ENCODE measurements at places on chromosomes 6 and 20.

GRCh38 chr6:144283646-144284477 lies 1.3 kb upstream of the UTRN start:
- peak; percentile 57 for DNase-seq

- peak; percentile 21 for DNase-seq
Measured at GRCh38 chr20:21101453-21101931, 4.7 kb downstream of the LINC00237 start.

GRCh38 chr6:44837255-44837654 lies 449.7 kb downstream of the CDC5L start:
- no peak for DNase-seq

GRCh38 chr6:3748208-3749066 lies 3.1 kb downstream of the PXDC1 start:
- peak; percentile 81 for DNase-seq

DNA sequence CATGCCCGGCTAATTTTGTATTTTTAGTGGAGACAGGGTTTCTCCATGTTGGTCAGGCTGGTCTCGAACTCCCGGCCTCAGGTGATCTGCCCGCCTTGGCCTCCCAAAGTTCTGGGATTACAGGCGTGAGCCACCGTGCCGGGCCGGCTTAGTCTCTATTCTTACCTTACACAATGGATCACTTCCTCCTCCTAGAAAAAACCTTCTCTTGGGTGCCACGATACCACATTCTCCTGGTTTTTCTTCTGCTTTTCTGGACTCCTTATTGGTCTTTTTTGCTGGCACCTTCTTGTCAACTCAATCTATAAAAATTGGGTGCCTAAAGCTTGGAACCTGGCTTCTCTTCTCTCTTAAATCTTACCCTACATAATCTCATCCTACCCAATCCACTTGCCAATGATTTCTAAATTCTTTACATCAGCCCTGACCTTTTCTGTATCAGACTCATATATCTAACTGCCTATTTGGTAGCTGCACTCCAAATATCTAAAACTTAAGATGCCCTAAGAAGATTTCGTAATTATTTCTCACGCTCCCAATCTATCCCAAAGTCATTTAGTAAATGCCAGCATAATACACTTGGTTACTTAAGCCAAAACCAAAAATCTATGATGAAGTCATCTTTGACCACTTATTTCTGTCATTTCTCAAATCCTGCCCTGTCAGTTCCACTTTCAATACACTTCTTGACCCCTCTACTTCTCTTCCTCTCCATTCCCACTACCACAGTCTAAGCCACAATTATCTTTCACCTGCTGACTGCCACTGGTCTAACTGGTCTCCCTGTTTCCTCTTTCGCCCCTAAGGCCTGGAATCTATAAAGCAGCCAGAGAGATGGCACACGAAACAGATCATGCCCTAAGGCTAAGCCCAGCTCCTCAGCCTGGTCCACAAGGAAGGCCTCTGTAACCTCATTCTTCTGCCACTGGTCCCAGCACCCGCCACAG lies 43.2 kb downstream of the ELMO2 start:
- DNase-seq = no peak

DNA sequence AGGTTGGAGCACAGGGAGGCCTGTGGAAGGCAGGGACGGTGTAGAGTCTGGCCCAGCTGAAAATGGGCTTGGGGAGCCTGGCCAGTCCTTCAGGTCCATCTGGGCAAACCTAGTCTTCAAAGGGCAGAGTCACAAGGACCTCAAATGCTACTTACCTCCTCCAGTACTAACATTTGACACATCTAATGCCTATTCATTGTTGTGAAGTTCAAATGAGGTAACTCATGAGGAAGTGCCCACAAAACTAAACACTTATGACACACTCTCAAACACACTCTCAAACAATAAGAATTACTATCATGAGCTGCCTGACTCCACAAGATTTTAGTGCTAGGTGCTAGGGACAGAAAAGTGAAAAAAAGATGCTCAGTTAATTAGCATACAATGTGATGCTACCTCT lies 27.1 kb downstream of the DAAM2 start:
- no peak for DNase-seq

GRCh38 chr6:63537201-63537958 lies 34.9 kb upstream of the LOC128125822 start:
- DNase-seq = peak; percentile 72

DNA sequence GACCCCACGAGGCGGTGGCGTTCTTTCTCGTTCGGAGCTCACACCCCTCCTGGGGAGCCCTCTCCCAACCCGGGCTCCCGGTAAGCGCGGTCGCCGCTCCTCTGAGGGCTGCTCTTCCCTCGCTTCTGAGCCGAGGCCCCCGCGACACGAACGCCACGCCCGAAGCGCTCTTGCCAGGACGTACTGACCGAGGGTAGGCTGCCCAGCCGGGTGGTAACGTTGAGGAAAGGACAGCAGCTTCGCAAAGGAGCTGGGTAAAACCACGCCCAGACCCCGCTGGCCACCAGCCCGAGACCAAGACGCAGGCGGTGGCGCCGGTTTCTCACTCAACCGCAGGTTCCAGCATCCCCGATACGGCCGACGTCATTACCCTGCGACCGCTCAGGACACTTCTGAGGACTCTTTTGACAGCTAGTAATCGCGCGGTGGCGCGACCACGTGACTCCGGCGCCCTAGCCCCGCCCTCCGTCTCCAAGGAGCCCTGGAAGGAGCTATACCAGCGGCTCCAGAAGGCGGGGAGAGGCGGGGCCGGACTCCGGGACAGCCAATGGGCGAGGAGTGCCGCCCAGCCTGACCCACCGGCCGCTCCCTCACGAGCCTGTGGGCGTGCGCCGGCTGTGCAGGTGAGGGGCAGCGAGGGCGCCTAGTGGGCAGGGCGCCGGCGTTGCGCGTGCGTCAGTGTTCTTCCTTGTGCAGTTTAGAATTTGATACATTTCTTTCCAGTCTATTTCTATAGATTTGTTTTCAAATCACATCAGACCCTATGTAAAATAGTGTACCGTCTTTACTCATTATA lies 4.0 kb upstream of the GZF1 start:
- DNase-seq = peak; percentile 100

- no peak for DNase-seq
Measured at GRCh38 chr20:39944861-39945260, 744.2 kb downstream of the MAFB start.

GRCh38 chr20:40991181-40991889 lies 37.3 kb upstream of the TOP1 start:
- peak; percentile 67 for DNase-seq

DNA sequence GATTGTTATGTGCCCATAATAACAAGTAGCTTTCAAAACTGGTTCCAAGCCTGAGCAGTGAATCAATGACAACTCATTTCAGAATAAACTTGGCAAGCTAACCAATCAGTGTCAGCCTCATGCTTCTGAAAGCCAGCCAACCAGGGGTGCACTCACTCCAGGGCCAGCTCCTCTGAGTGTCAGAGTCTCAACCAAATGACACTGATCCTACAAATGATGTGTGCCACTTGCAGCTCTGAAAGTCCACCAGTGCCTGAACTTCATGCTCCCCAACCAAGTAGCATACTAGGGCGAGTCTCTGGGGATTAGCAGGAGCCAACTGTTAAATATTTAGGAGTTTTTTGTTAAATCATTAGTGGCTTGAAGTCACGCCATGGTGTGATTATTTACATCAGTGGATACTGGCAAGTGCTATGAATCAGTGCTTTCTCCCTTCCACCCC lies 4.5 kb downstream of the IYD start:
- no peak for DNase-seq

GRCh38 chr6:209432-210103 lies 82.7 kb upstream of the DUSP22 start:
- DNase-seq = no peak

DNA sequence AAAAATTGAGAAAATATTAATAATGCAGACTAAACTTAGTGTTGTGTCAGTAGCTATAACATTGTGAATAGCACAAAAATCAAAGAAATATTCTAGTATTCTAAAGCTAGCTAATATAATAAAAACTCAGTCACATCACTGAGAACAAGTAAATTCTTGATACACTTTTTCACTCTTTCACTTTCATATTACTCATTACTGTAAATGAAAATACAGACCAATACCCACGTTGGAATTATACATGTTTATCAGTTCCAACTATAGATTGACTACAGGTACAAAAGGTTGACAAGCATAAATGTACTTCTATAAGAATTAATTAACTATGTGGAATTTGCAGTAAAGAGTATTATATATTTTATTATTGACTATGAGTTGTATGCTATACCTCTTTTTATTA lies 1043.4 kb upstream of the FLRT3 start:
- no peak for DNase-seq

- DNase-seq = peak; percentile 64
Measured at GRCh38 chr20:10842116-10842515, 168.3 kb upstream of the JAG1 start.
